ENCODE measurements at places on chromosomes 3 and 15. TPM values are rescaled to one million over a fixed set of nuclear protein-coding genes. Genes with fewer than 3 reads are reported as not detected.

DNA sequence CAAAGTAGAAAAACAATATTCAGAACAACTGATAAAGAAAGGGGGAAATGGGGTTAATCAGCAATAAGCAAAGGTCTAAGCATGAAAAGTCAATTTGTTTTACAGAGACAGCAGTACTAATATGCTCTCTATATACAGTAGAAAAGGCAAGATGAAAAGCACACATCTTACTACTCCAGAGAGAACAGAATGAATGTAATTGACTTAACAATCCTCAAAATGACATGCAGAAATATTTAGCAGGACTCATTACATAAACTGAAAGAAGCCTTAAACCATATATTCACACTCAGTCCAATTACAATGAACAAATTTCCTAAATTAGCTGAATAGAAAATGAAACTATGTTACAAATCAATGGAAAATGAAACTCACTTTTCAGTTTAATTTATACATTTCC lies 319.8 kb downstream of the SUCLG2 start:
- H3K4me1 ChIP-seq = peaks cover 7% of the 10 kb centered on the region
- H3K36me3 ChIP-seq = no peaks in the 10 kb centered on the region

GRCh38 chr3:156681002-156681401 lies 6.6 kb downstream of the TIPARP start:
- no peak for DNase-seq
- no peak overlapping the region for H3K27ac ChIP-seq
- peak overlapping the region; percentile 41 for H3K4me3 ChIP-seq
- no peaks in the 10 kb centered on the region for H3K27me3 ChIP-seq

- DNase-seq = no peak
- H3K27me3 ChIP-seq = no peaks in the 10 kb centered on the region
- no peak overlapping the region for H3K27ac ChIP-seq
- peaks cover 27% of the 10 kb centered on the region for H3K36me3 ChIP-seq
Measured at GRCh38 chr15:41730543-41730942, 43.7 kb upstream of the MAPKBP1 start.

DNA sequence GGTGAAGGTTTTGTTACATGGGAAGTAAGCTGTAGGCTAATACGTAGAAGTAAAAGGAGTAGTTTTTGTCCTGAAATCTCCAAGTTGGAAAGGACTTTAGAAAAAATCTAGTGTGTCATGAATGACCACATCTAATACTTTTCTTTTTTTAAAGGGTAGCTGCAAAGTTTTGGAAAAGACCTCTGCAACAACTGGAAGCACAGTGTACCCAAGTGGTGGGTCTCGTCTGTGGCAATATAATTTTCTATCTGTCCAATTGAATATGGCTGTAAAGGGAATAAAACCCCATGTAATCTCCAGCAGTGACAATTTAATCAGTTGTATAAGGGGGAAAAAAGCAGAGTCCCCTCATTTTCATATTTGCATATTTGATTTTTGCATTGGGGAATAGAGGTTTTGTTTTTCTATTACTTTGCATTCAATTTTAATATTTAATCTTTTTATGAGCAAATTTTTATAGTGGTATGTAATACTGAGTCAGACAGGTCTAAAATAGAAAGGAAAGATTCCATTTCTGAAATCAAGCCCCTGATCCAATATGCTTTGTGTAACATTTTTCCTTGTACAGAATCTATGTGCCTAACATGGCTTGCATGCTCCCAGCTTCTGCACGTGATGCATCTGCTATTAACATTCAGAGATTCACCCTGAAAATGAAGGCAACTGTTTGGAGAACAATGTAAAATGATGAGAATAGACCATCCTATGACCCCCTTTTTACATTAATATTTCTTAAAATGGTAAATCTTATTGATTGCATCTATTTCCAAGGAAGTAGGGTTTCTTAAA lies 531.4 kb downstream of the ZIC1 start:
- H3K4me1 ChIP-seq = no peaks in the 10 kb centered on the region
- H3K36me3 ChIP-seq = no peaks in the 10 kb centered on the region
- no peaks in the 10 kb centered on the region for H3K27me3 ChIP-seq
- no peak overlapping the region for H3K27ac ChIP-seq

DNA sequence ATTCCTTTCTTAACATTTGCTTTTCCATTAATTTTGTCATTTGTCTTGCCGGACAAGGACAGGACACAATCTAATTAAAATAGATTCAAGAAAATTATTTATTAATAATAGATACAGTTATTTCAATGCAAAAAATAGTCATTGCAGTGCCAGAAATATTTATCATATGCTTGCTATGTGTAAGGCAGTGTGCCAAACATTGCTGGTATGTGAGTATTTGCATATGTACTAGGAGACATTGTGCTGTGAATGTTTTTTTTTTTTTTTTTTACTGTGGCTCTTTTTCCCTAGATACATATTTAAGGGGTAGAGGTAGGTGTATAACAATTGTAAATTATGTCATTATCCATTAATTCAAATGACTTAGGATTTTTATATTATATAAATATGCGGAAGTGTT lies 23.3 kb downstream of the SPRED1 start:
- H3K36me3 ChIP-seq = no peaks in the 10 kb centered on the region
- no peaks in the 10 kb centered on the region for H3K4me1 ChIP-seq
- H3K4me3 ChIP-seq = no peak overlapping the region
- no peak overlapping the region for H3K27ac ChIP-seq
- DNase-seq = no peak
- H3K27me3 ChIP-seq = peaks cover 16% of the 10 kb centered on the region

GRCh38 chr15:84598993-84599392 lies 1.8 kb upstream of the ZSCAN2 start:
- peaks cover 5% of the 10 kb centered on the region for H3K36me3 ChIP-seq
- peak overlapping the region; percentile 82 for H3K27ac ChIP-seq
- DNase-seq = peak; percentile 43
- H3K27me3 ChIP-seq = peaks cover 2% of the 10 kb centered on the region

- no peaks in the 10 kb centered on the region for H3K27me3 ChIP-seq
- H3K4me3 ChIP-seq = no peak overlapping the region
- H3K4me1 ChIP-seq = peaks cover 11% of the 10 kb centered on the region
- DNase-seq = no peak
- H3K36me3 ChIP-seq = peaks cover 26% of the 10 kb centered on the region
Measured at GRCh38 chr15:41104234-41104633, 11.8 kb downstream of the INO80 start.

GRCh38 chr3:19972054-19972453 lies 25.2 kb downstream of the RAB5A start:
- H3K27ac ChIP-seq = no peak overlapping the region
- no peak overlapping the region for H3K4me3 ChIP-seq
- H3K27me3 ChIP-seq = no peaks in the 10 kb centered on the region
- H3K4me1 ChIP-seq = peaks cover 7% of the 10 kb centered on the region

- peaks cover 26% of the 10 kb centered on the region for H3K4me1 ChIP-seq
- H3K36me3 ChIP-seq = no peaks in the 10 kb centered on the region
- H3K27ac ChIP-seq = no peak overlapping the region
- H3K27me3 ChIP-seq = no peaks in the 10 kb centered on the region
- DNase-seq = no peak
- H3K4me3 ChIP-seq = no peak overlapping the region
Measured at GRCh38 chr3:45565342-45565741, 29.2 kb upstream of the LIMD1 start.

DNA sequence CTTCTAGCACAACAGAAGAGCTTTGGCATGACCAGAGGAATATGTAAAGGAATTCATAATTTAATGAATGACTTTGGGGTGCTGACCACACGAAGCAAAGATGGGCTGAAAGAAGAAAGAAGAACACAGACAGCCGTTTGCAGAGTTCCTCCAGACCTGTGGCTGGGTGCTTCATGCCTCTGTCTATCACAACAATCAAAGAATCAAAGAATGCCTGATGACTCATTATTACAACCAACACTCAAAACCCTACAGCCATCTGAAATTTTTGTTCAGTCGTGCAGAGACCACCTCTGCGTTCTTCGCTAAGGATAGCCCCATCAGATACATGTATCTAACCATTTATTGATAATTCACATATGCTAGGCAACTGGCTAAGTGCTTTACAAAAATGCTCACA lies 129.0 kb upstream of the PRICKLE2 start:
- H3K4me1 ChIP-seq = peaks cover 26% of the 10 kb centered on the region
- DNase-seq = no peak
- H3K4me3 ChIP-seq = no peak overlapping the region

COX5A gene
- 274 TPM for total RNA-seq

PLSCR5 gene
- total RNA-seq = not detected

ADAMTSL3 gene
- total RNA-seq = not detected

AEN gene
- 33.5 TPM for total RNA-seq

ANKUB1 gene
- total RNA-seq = not detected
